Fibroblast of skin of left biceps (primary cell): ENCODE measurements at places on chromosomes 7 and 10.

DNA sequence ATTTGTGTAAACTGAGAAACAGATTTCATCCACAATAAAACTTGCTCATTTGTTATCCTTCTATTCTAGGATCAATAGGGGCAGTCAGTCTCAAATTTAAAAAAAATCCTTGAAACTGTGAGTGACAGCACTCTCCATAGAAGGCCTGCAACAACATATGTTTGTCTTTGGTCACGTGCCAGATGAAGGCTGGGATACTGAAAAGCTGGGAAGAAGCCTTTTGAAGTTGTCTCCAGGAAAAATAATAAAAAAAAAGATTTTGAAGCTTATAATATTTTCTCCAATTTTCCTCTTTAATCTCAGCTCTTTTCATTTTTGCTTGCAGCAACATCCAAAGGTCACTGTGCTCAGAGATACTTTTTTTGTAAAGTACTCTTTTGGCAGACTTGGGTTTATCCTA lies 128.6 kb upstream of the SLC26A5 start:
- DNase-seq, result no peak

DNA sequence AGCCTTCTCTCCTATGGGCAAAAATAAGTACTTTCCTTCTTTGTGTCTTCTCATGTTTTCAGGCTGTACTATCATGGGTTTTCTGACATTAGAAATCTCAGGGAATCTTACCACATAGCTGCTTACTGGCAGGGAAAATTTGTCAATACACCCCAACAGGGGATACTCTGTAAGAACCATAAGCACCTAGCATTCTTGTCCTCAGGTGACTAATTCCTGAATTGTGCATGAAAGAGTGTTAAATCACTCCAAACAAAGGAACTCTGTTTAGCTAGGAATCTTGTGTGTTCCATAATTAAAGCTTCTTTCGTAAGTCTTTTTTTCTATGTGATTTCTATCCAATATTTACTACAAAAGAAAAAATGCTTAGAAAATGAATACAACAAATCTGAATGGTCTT lies 206.7 kb upstream of the POT1 start:
- no peak for DNase-seq

- DNase-seq, result no peak
Measured at GRCh38 chr10:96324447-96324846, 20.2 kb downstream of the DNTT start.

DNA sequence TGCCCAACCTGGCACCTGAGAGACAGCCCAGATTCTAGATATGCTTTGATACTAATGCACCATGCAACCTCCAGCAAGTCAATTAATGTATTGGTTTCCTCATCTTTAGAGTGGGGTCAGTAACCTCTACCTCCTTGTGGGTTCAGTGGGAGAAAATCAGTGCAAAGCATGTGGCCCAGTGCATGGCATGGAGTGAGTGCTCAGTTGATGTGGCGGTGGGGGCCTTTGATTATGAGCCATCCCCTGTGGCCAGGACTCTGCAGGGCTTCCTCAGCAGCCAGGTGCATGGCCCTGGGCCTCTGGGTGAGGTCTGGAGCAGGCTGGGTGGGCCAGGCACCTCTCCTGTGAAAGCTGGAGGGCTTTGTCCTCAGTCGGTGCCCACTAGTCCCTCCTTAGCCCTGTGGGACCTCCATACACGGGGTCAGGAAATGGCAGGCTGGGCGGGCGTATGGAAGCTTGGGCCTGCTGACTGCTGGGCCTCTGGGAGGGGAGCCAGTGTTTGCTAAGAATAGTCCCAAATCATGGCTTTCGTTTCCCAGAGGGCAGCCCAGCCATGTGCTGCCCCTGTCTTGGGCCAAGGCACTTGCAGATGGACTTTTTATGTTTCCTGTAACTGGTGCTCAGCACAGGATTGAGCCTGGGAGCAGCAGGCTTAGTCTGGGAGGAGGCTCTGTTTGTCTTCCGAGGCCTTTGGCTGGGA lies 3.4 kb downstream of the PALD1 start:
- no peak for DNase-seq

GRCh38 chr7:75916259-75916658 lies 1.3 kb downstream of the POR start:
- no peak for DNase-seq

- no peak for DNase-seq
Measured at GRCh38 chr7:151575410-151575809, 55.7 kb upstream of the RHEB start.

DNA sequence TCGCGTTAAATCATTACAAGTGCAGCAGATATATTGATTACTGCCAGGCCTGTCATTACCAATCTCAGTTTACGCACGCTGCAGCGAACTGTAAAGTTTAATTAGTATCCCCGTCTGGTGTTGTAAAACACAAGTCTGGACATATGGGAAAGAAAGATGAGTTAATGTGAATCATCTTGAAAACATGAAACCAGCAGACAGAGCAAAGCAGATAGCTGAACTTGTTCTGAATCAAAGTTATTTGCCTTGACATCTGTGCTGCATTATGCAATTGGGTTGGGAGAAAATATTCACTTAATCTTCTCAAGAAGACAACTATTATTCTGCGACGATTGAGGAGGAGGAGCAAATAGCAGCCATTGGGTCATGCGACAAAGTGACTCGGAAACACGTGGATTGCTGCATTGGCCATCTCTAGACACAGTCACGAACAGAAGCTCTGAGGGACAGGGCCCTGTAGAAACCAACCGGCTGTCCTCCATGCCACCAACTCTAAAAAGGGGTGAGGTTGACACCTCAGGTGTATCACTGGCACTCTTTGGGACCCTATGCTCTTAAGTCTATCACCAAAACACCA lies 156.3 kb upstream of the C7orf33 start:
- DNase-seq, result peak; percentile 15

DNA sequence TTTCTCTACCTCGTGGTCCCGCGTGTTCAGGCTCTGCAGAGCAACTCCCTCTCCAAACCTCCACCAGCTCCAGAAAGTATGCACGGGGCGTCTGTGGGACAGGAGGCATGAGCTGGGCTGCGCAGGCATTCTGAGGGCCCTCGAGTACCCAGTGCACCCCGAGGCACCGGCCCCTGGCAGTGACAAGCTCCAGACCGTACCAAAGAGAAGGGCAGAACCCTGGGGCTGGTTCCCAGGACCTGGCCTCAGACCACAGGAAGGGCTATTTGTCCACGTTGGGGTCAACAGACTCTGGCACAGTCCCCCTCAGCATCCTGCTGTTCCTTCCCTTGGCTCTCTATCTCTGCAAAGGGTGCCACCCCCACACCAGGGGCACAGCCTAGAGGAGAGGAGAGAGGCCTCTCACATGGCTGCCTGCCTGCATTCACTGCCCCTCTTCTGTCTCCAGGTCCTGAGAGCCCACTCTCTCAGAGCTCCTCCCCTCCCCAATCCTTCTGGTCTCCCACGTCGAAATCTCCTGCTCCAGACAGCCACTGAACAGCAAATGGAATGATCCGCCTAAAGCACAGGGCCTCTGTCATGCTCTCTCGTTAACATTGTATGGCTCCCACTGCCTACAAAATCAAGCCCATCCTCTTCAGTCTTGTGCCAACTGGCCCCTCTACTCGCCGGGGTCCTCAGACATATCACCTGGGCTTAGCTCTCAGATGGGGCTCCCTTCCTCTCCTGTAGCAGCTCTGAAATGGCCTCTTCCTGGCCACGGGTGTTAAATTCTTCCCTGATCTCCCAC lies 96.3 kb downstream of the OAT start:
- DNase-seq, result no peak

GRCh38 chr10:79021948-79022499 lies 46.7 kb upstream of the ZMIZ1 start:
- no peak for DNase-seq

DNA sequence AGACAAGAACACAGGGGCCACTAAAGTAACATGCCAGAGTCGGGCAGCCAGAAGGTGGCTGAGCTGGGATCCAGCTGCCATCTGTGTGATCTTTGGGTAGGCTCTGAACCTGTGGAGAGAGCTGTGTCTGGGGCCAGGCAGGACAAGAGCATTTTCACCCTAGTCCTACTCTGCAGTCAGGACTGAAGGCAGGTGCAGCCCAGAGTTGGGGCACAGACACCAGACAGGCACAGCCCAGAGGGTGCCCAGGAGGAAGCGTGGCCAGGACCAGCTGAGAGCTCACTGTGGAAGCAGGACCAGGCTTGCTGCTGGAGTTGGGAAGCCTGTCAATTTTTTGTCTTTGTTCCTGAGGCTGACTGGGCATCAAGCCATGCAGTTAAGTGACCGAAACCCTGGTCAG lies 113.6 kb downstream of the ADCY1 start:
- DNase-seq, result no peak

DNA sequence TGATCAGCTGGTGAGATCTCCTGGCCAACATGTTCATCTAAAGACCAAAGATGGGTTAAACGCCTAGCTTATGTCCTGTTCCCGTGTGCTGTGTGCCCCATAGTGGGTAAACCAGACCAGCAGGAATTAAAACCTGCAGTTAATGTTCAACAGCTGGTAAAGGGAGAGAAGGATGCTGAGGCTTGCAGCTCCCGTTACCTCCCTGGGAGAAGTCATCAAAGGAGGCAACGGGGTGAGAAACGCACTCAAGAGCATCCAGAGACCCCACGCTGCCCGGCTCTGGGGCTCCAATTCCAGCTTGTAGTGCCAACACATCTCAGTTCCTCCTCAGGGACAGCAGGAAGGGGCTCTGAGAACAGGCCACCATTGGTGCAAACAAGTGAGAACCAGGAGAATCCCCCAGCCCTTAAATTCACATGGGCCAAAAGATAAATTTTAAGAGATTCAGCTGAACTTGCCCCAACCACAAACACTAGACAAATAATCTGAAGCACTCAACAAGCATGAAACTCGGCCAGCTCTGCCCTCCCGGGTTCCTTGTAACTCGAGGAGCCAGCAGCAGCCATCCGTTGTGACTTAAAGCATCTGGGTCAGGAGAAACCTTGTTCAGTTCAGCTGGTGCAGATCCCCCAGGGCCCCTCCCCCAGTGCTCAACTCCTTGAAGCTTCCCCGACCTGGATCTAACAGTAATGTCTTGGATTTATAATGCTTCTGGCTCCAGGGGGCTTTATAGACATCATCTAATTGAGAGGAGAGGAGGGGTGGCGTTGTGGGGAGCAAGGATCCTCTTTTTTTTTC lies 29.4 kb downstream of the FAM241B start:
- DNase-seq, result no peak

GRCh38 chr10:126892226-126893175 lies 12.7 kb upstream of the DOCK1 start:
- no peak for DNase-seq

DNA sequence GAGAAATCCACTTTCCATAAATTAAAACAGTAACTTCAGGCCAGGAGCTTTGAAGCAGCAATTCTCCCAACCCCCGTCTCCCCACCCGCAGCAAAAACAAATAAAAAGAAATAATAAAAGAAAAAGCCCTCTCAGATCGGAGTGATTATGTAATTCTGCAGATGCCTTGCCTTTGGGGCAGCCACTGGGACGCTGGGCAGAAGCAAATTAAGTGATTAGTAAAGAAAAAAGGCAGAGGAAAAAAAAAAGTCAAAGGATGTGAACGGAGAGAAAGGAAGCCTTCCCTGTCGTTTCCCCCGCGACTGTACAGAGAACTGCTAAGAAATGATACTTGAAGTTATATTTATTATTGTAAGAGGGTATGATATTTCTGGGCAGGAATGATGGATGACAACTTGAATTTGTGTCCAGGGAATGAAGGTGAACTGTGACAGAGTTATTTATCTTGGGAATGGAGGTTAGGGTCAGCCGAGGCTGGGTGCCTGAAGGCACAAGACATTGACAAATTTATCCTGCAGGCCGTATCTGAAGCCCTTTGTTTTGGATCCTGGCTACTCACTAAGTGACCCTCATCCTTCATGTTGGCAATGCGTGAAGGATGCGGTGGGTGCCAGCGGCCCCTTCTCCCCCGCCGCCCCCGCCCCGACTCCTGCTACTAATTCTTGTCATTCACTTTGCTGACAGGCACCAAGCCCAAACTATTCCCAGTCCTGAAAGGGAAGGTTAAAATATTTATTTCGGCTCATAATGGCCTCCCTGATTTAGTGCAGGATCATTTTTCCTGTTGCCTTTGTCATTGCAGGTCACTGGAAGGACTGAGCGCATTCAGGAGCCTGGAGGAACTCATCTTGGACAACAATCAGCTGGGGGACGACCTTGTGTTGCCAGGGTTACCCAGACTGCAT lies 604.0 kb downstream of the LRMDA start:
- DNase-seq, result no peak

- no peak for DNase-seq
Measured at GRCh38 chr7:76063525-76063924, 15.6 kb downstream of the MDH2 start.

DNA sequence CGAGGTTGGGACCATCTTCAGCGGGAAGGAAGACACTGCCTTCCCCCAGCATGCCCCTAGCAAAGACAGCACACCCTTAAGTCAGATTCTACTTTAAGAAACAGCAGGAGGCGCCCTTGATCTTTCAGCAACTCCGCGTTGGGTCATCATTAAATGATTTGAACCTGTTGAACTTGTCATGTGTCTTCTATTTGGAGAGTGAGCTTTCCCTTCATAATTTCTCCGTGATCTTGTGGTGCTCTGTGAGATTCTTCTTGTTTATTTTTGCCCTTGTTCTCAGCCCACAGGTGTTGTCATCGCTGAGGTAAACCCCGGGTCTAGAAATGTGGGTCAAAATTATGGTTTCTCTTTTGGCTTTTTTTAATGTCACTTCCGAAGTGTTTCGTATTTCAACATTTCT lies 49.5 kb upstream of the PITRM1 start:
- no peak for DNase-seq

DNA sequence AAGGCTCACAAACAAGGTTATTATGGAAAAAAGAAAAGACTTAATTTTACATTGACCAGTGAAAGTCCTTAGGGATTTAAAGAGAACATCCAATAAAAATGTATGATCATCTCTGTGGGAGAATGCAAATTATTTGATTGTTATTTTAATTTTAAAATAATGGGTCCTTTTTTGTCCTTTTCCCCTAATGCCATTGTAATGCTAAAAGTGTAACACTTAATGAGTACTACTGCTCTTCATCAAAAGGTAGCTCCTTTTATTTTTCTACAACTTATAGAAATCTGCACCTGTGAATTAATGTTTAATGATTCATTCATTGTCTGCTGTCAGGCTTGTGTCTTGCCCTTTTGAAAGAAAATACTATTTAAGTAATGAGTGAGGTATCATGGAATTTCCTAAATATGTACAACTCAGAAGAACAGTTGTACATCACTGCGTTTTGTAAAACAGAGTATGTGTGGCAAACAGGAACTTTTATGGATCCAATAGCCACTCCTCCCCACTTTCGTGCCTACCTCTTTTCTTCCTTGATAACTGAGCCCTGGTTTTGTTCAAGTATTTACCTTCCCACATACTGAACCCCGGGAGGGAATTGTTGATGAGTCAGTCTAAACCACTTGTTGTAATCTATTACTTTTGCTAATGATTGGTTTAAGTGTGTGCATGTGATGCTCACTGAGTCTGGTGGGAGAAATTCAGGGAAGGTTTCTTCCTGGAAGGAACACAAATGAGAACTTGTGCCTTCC lies 19.9 kb upstream of the TRUB1 start:
- DNase-seq, result no peak

GRCh38 chr7:155234950-155235789 lies 62.5 kb upstream of the INSIG1 start:
- DNase-seq, result no peak

DNA sequence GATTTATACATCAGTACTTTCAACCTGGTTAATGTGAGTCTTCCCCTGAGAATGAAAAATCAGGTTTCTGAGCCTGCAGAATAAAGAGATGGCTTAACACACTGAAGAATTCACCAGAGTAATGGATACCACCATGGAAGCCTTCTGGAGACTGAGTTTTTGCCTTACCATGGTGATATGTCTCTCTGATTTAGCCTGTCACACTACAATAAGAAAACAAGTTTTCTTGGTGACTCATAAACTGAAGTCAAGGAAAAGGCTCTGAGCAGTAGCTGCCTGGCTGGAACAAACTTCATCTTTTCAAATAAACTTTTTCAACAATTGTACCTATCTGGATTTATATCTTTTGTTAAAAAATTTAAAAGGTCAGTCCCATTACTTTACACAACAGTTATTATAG lies 229.0 kb downstream of the PRPF18 start:
- DNase-seq, result no peak
